ENCODE measurements at places on chromosomes 7 and 10. TPM values are rescaled to one million over a fixed set of nuclear protein-coding genes. Genes with fewer than 3 reads are reported as not detected.

HKDC1 gene
- total RNA-seq = 0.82 TPM

PDGFA gene
- 2.0 TPM for total RNA-seq

TMEM26 gene
- total RNA-seq = not detected

CYP51A1 gene
- total RNA-seq = 53.0 TPM

CPA1 gene
- total RNA-seq = not detected

GRCh38 chr10:126889421-126889820, 15.8 kb upstream of the DOCK1 start:
- H3K4me1 ChIP-seq = no peaks in the 10 kb centered on the region
- no peak overlapping the region for H3K4me3 ChIP-seq
- no peak for DNase-seq
- no peaks in the 10 kb centered on the region for H3K36me3 ChIP-seq

DNA sequence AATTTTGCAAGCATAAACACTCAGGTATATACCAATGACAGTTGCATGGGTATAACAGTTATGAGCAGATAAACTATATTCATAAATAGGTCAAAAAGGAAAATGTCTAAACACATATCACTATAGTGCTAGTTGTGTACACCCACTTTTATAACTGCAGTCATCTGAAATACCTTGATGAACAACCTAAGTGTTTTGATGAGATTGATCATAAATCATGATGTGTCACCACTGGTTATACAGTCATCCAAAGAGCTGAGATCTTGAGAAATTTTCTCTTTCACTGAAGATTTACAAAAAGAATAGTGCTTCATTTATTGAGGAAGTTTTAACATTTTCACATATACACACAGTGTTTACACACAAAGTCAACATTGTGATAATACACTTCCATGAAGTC, 78.6 kb upstream of the SLC25A13 start:
- DNase-seq = no peak
- H3K4me1 ChIP-seq = no peaks in the 10 kb centered on the region
- H3K4me3 ChIP-seq = no peak overlapping the region

- H3K27ac ChIP-seq = no peak overlapping the region
- H3K4me3 ChIP-seq = no peak overlapping the region
- H3K36me3 ChIP-seq = no peaks in the 10 kb centered on the region
- DNase-seq = no peak
Measured at GRCh38 chr7:155038335-155038734, 31.8 kb upstream of the HTR5A start.

DNA sequence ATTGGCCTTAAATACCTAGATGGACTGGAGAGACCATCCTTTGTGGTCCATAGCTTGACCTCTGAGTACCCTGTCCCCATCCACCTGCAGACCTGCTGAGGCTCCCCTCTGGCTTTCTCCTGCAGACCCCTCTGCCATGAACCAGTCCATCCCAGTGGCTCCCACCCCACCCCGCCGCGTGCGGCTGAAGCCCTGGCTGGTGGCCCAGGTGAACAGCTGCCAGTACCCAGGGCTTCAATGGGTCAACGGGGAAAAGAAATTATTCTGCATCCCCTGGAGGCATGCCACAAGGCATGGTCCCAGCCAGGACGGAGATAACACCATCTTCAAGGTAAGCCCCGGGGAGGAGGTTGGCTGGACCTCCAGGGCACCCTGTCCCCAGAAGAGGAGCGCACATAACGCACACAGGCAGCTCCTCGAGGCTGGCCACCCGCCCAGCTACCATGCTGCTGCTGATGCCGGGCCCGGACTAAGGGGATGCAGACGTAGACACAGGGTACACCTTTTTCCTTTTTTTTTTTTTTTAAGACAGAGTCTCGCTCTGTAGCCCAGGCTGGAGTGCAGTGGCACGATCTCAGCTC, 4.3 kb downstream of the IRF5 start:
- peaks cover 13% of the 10 kb centered on the region for H3K36me3 ChIP-seq
- DNase-seq = no peak
- peaks cover 43% of the 10 kb centered on the region for H3K4me1 ChIP-seq
- no peak overlapping the region for H3K27ac ChIP-seq

GRCh38 chr7:127557803-127558202, 27.6 kb downstream of the GCC1 start:
- no peaks in the 10 kb centered on the region for H3K36me3 ChIP-seq
- DNase-seq = no peak
- H3K27ac ChIP-seq = no peak overlapping the region
- H3K4me3 ChIP-seq = no peak overlapping the region
- no peaks in the 10 kb centered on the region for H3K4me1 ChIP-seq
- H3K27me3 ChIP-seq = no peaks in the 10 kb centered on the region

GRCh38 chr7:13041368-13041988, 354.0 kb downstream of the ARL4A start:
- H3K4me1 ChIP-seq = no peaks in the 10 kb centered on the region
- H3K36me3 ChIP-seq = no peaks in the 10 kb centered on the region
- no peak overlapping the region for H3K27ac ChIP-seq
- H3K27me3 ChIP-seq = no peaks in the 10 kb centered on the region

DNA sequence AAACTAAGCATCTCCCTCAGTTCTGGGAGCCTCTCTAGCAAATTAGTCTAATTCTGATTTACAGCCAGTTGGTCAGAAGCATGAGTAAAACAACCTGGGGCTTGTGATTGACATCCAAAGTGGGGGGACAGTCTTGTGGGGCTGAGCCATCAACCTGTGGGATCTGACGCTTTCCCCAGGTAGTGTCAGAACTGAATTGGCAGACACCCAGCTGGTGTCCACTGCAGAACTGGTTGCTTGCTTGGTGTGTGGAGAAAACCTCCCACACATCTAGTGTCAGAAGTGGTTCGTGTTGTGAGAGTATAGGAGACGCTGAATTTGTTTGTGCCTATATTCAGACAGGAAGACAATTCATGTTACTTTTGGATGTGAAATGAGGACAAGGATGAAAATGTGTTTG, 92.2 kb upstream of the PDCD4 start:
- no peaks in the 10 kb centered on the region for H3K27me3 ChIP-seq
- no peak for DNase-seq
- no peak overlapping the region for H3K27ac ChIP-seq
- H3K4me3 ChIP-seq = no peak overlapping the region
- no peaks in the 10 kb centered on the region for H3K36me3 ChIP-seq

DNA sequence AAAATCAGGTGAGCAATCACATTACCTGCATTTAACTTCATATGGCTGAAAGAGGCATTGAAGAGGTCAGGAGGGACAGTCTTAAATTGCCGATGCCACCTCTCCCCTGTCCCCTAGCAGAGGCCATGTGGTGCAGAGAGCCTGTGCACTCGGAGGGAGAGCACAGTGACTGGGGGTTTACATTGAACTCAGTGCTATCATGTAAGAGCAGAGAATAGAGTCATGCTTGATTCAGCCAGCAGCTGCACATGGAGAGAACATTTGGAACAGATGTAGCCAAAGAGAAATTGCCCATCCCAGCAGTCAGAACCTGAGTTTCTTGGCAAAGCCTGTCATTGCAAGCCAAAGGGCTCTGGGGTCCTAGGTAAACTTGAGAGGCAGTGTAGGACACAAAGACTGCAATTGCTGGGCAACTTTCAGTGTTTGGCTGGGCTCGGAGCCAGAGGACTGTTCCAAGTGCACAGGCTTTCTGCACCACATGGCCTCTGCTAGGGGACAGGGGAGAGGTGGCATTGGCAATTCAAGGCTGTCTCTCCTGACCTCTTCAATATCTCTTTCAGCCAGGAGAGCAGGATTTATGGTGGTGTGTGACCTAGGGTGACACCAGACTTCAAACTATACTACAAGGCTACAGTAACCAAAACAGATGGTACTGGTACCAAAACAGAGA, 267.1 kb downstream of the REEP3 start:
- H3K4me1 ChIP-seq = no peaks in the 10 kb centered on the region
- H3K36me3 ChIP-seq = no peaks in the 10 kb centered on the region
- DNase-seq = no peak
- no peak overlapping the region for H3K4me3 ChIP-seq
- H3K27ac ChIP-seq = no peak overlapping the region
- no peaks in the 10 kb centered on the region for H3K27me3 ChIP-seq
